ENCODE measurements at places on chromosomes 11 and 22.

DNA sequence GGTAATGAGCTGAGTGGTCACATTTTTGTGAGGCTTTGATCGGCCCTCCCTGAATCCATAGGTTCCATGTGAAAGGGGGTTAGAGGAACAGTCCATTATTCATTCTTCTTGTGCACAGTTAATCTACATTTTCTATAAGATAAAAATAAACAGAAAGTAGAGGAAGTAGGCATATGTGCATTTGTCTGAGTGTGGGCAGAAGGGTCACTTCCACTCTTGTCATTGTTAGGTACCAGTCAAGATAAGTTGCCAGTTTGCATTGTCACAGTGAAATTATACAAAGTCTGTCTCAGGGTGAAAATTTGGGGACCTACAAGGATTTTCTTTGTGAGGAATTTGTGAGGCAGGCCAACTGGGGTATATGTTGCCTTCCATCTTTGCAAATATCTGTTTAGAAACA is 4.6 kb upstream of the APOL4 start:
- DNase-seq: no peak

GRCh38 chr11:131228378-131228777 is 142.0 kb upstream of the NTM start:
- no peak for DNase-seq

GRCh38 chr11:112082729-112083128 is 3.8 kb downstream of the TIMM8B start:
- DNase-seq: no peak

DNA sequence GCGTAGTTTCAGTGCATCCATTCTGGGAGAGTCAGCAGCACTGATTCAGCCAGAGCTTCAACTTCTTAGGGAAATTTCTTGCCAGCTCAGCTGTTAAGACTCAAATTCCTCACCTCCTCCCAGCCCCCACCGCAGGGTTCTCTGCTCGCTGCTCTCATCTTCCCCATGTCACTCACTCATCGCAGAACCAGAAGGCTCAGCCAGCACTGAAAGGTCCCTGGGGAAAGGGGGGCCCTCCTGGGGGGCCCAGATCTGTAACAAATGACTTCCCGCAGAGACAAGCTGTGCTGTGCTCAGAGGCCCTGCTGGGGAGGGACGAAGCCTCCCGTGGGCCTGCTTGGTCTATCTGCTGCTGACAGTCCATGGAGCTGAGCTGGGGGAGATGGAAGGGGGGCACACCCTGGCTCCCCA is 220.6 kb downstream of the NTM start:
- peak; percentile 63 for DNase-seq

DNA sequence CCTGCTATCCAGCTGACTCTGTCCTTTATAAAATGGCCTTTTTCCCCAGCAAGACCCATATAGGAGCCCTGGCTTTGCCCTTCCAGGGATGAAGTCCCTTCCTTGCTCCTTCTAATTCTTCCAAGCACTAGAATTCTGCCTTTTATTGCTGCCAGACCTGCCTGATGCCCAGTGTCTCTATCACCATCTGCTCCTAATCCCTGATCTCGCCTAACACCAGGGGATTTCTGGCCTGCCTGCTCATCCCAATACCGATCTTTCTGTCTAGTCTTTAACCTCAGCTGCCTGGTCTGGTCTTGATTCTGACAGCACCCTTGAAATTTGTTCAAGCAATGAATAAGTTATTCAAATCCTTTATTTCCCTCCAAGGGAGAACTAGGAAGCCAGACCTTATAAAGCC is 150.2 kb downstream of the SPON1 start:
- DNase-seq: no peak
